ENCODE measurements at places on chromosomes 5 and 9. TPM values are rescaled to one million over a fixed set of nuclear protein-coding genes. Genes with fewer than 3 reads are reported as not detected.

- DNase-seq = no peak
- no peaks in the 10 kb centered on the region for H3K27me3 ChIP-seq
- H3K27ac ChIP-seq = peak overlapping the region; percentile 85
- peaks cover 16% of the 10 kb centered on the region for H3K4me1 ChIP-seq
- no peak overlapping the region for H3K4me3 ChIP-seq
Measured at GRCh38 chr5:32233220-32233695, 59.1 kb upstream of the GOLPH3 start.

DNA sequence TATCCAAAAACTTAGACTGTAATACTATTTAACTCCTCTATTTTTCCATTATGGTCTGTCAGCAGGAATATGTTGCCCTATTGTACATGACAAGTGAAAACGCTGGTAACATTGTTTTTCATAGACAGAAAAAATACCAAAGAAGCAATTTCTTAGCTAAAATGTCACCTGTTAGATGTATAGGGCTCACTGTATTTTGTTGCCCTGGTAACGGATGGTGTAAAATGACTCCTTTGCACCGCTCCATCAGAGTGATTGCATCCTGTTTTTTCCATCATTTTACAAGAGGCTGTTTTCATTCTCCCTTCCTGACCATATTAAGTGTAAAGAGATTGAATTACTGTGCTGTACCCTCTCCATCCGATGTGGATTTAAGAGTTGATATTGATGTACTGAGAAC is 460.1 kb upstream of the TLE4 start:
- H3K4me3 ChIP-seq = no peak overlapping the region
- H3K36me3 ChIP-seq = no peaks in the 10 kb centered on the region
- no peaks in the 10 kb centered on the region for H3K4me1 ChIP-seq
- no peak for DNase-seq

- H3K27me3 ChIP-seq = no peaks in the 10 kb centered on the region
- DNase-seq = no peak
- H3K27ac ChIP-seq = no peak overlapping the region
- no peaks in the 10 kb centered on the region for H3K4me1 ChIP-seq
Measured at GRCh38 chr9:88828492-88828974, 162.7 kb upstream of the S1PR3 start.

The XPA gene
- 13.3 TPM for total RNA-seq

DNA sequence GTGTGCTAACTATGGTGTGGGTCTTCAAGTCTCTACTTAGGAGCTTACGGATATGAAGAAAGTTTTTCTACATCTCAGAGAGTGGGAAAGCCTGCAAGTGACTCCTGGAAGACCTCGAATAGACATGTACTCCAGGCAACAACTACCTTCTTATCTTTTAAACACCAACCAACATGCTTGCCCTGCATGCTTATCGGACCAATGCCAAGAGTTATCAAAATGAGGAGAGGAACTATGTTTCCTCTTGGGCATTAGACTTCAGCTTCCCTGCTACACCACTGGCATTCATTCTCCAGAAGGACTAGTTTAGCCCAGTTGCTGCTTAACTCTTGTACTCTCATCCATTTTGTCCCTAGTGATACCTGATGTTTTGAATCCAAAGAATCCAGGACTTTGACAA is 74.7 kb upstream of the MAN2A1 start:
- no peaks in the 10 kb centered on the region for H3K36me3 ChIP-seq
- no peaks in the 10 kb centered on the region for H3K4me1 ChIP-seq
- H3K4me3 ChIP-seq = no peak overlapping the region
- no peak overlapping the region for H3K27ac ChIP-seq
- H3K27me3 ChIP-seq = no peaks in the 10 kb centered on the region

GRCh38 chr5:127492854-127493738 is 24.3 kb upstream of the PRRC1 start:
- H3K27me3 ChIP-seq = no peaks in the 10 kb centered on the region
- no peaks in the 10 kb centered on the region for H3K4me1 ChIP-seq
- no peaks in the 10 kb centered on the region for H3K36me3 ChIP-seq
- H3K4me3 ChIP-seq = no peak overlapping the region
- H3K27ac ChIP-seq = no peak overlapping the region
- no peak for DNase-seq

The TMEM215 gene
- total RNA-seq = not detected

The SLC6A3 gene
- not detected for total RNA-seq

Data from prostate gland (tissue), 2 donors.